ENCODE measurements at places on chromosomes 2 and 18.

DNA sequence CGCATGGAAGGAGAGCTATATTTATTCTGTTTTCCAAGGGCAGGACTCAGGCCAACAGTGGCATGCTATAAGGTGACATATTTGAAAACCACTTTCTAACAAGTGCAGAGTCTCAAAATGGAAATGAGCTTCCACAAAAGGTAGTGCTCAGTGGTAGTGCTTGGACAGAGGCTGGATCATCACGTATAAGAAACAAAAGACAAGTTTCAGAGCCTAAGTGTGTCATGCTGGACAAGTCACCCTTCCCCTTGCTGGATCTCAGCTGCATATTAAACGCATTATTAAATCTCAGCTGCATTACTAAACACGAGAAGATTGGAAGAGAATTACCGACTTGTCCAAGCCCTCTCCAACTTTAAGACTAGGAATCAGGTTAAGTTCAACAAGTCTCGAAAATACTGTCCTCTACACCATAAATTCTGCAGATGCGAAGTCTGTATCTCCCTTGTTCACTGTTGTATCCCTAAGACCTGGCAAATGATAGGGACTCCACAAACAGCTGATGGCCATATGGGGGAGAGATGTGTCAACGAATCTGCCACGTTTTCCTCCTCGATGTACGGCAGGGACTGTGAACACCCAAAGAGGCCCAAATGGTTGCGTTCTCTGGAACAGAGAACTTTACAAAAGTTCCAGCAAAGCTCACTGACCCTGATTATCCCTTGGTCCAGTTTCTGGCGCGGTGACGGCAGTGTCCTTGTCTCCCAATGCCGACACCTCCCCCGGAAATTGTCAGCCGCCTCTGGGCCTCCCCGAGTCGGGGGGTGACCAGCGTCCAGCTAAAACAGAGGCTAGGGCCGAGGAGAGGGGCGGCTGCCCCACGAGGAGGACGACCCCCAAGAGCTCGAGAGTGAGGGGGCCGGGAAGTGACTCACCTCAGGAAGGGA is 611 bp downstream of the NOL10 start:
- H3K36me3 ChIP-seq: peaks cover 2% of the 10 kb centered on the region
- H3K4me3 ChIP-seq: no peak overlapping the region
- no peaks in the 10 kb centered on the region for H3K27me3 ChIP-seq
- no peak overlapping the region for H3K27ac ChIP-seq

DNA sequence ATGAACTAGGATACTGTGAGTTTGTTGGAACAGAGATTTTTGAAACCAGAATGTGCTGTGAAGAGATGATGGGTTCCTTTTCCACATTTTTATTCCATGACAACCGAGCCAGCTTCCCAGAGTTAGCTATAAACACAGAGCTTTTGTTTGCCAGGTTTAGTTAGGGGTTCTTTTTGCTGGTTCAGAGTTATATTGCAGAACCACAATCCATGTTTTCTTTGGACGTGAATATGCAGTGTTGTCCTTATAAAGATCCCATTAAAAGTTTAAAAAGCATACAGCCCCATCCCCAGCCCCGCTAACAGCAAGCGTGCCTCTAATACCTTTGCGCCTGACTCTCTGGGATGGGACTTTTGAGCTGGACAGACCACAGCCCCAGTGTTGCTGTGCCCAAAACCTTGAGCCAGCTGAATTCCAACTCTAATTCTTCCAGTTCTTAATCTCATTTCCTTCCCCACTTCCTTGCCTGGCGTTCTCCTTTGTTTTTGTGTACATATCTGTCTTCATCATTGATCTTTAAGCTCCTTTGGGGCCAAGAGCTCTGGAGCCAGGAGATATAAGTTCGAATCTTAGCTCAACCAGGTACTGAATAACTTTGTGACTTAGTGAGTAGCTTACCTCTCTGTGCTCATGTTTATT is 72.3 kb downstream of the SPATS2L start:
- peaks cover 3% of the 10 kb centered on the region for H3K36me3 ChIP-seq
- DNase-seq: no peak
- peaks cover 88% of the 10 kb centered on the region for H3K4me1 ChIP-seq

GRCh38 chr2:14398641-14399040 is 233.9 kb upstream of the LRATD1 start:
- no peaks in the 10 kb centered on the region for H3K4me1 ChIP-seq
- H3K27me3 ChIP-seq: no peaks in the 10 kb centered on the region
- DNase-seq: no peak
- no peaks in the 10 kb centered on the region for H3K36me3 ChIP-seq
- no peak overlapping the region for H3K4me3 ChIP-seq
- H3K27ac ChIP-seq: no peak overlapping the region

DNA sequence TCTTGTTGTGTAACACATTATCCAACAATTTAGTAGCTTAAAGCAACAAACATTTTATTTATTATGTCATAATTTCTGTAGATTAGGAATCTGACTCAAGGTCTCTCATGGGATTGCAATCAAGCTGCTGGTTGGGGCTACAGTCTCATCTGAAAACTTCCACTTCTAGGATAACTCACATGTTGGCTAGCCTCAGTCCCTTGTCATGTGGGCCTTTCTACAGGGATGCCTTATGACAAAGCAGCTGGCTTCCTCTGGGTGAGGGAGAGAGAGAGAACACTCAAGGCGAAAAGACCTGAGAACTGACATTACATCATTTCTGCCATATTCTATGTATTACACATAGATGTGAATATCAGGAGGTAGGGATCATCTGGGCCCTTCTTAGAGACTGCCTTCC is 317.9 kb upstream of the VRK2 start:
- no peaks in the 10 kb centered on the region for H3K4me1 ChIP-seq
- H3K4me3 ChIP-seq: no peak overlapping the region
- H3K36me3 ChIP-seq: no peaks in the 10 kb centered on the region
- H3K27me3 ChIP-seq: no peaks in the 10 kb centered on the region
- DNase-seq: no peak
- H3K27ac ChIP-seq: no peak overlapping the region

- no peak for DNase-seq
- no peak overlapping the region for H3K27ac ChIP-seq
- H3K27me3 ChIP-seq: no peaks in the 10 kb centered on the region
- H3K4me3 ChIP-seq: no peak overlapping the region
- peaks cover 1% of the 10 kb centered on the region for H3K36me3 ChIP-seq
- H3K4me1 ChIP-seq: peaks cover 11% of the 10 kb centered on the region
These were observed 24.4 kb upstream of the FAM117B start for GRCh38 chr2:202610380-202610779.

Measured in activated T-helper 1 cell treated with anti-CD3 and anti-CD28 coated beads, Interleukin-12 subunit alpha, Interleukin-12 subunit beta, Interleukin-2, Interleukin-4 antibody, amounts not matched to agents 30 ng/mL and 10 ng/mL and 1 ng/mL, durations not matched to agents 14 hours and 24 hours and 36 hours (primary cell).